ENCODE measurements at places on chromosomes 16 and 17.

DNA sequence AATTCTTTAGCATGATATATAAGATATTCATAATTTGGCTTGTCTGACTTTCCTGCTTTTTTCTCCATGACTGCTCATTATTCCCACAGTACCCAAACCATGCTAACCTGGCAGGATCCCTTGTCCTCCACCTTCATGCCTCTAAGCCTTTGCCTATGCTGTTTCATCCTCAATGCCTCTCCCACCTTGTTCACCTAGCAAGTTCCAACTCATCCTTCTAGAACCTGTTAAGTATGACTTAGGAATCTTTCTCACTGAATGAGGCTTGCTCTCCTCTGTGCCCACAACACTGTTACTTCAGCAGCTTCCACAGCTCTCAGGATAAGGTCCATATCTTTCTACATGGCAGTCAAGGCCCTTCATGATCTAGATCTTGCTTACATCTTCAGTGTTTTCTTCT is 34.0 kb downstream of the CA10 start:
- DNase-seq: no peak

DNA sequence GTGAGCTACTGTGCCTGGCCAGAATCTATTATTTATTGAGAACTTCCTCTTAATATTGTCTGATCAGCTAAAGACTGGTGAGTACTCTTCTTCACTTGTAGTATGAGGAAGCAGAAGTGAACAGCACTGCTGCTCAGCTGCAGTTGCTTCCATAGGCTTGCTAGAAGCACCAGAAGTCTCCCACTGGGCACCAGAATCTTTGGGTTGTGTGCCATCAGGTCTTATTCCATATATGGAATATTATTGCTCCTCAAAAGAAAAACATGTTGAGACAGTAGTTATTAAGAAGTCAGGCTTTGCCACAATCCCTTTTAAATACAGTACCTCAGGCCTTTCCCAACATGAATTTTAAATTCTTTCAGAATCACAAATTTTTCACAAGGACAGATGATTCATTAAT is 17.2 kb downstream of the SNTB2 start:
- no peak for DNase-seq

DNA sequence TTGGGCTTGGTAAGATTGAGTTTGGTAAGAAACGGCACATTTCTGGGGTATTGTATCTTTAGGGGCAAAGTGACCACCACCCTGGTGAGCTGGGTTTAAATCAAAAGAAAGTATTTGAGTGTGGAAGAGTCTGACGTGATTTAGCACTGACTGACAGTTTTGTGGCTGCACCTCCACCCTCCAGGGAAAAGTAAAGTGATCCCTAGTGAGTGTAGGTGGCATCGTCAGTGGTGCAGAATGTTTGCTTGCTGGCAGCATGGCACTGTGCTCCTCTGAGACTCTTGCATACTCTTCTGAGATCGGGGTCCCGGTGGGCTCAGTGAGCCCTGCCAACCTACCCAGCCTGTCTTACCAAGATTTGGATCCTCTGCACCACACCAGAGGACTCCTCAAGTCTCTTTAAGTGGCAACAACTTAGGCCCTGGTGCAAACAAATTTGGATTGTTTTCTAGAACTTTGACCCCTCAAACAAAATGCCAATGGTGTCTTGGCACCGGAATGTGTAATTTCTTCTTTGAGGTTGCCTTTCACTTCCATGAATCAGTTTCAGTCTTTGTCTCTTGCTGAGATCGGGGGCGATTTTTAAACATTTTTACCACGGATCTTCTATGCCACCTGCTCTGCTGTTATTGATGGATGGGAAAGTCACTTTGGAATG is 2.8 kb downstream of the PRKCB start:
- no peak for DNase-seq

DNA sequence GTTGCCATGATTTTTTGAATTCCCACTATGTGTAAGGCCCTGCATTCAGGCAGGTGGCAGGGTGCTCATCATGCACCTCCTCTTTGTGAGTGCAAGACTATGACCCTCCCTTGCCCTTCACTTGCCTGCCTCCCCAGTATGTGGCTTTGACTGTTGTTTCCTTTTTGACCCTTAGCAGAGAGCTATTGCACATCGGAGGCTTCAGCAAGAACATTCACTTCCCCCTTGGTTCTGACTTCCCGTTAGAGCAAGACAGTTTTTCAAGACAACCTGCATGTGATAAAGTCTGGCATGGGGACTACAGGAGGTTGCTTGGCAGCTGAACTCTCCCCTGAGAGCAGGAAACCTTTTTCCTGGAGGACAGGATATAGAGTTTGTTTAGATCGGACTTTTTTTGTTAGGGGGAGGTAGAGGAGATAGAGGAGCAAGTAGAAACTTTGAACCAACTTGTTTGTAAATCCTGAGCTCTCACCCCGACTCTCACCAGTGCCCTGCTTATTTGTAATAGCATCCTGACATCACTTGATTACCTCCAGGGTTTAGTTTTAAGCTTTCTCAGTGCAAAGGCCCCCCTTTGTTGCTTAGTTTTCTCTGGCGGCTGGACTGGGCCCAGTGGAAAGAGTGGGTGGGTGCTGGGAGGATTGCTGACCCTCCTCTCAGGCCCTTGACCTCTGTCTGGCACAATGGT is 34.3 kb downstream of the LIMD2 start:
- DNase-seq: no peak

DNA sequence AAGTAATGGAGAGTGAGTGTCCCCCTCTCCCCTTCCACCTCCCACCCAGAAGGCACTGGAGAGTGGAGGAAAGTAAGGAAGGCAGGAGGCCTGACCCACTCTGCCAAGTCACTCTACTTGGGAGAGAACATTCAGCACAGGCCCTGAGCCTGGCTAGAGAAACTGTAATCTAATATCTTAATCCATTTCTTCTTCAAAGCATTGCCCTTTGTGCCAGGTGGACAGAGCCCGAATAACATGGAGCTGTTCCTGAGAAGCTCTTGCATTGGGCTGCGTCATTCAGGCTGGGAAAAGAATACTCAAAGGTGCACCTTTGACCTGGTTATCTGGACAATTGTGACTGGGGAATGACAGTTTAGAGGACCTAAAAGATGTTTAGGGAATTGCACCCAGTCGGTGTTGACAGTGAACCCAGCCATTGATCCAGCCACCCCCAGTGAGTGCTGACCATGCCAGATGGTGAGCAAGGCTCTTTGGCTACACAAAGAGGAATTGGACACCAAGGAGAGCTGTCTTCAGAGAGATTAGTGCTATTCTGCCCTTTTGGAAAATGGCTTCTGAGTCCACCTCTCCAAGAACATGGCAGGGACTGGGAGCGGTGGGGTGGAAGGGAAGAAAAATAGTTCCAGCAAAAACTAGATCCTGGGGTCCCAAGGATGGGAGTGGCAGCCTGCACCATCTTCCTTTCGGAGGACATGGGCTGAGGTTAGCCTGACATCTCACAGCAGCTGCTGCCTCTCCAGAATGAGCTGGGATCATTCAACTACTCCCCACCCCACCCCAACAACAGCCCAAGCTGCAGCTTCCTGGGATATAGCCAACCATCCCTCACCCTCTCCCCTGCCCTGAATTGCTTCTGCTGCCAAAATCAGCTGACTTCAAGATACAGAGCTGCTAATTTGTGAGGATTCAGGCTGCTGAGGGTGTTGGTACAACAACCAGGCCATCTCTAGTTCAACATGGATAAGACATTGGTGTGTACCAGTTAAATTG is 11.6 kb upstream of the NOG start:
- DNase-seq: no peak

- no peak for DNase-seq
These were observed 1.7 kb downstream of the SLC52A1 start for GRCh38 chr17:5033352-5034015.

DNA sequence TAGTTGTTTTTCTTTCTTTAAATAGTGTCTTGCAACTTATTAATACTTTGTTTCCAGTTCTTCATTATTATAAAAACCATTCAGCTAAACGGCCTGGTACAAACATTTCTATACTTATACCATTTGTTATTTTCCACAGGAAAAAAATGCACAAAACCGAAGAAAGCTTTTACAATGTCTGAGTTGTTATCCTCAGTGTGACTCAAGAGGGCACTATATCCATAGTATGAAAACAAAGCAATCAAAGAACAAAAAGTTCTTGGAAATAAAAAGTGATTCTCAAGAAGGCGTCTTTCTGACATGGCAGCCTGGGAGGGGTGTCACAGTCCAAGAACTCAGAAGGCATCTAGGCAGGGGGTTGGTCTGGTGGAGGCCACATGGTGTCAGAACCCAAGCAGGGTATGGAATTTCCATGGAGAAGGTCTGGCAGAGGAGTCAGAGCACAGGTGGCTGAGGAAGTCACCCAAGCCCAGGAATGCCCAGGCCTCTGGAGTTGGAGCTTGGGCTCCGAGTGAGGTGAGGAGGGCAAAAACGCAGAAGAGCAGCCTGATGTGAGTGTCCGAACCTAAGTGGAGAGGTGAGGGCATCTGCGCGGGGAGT is 70.9 kb upstream of the ATP2A3 start:
- no peak for DNase-seq

- DNase-seq: no peak
These were observed 105.1 kb upstream of the TOX3 start for GRCh38 chr16:52652033-52652432.

GRCh38 chr17:68204736-68205135 is 43.1 kb upstream of the AMZ2 start:
- no peak for DNase-seq

GRCh38 chr17:78903101-78903779 is at the start of gene CEP295NL:
TSS of gene CEP295NL (minus strand) at chr17:78903201. CDS start at chr17:78901828, 1,373 bp downstream.
- peak; percentile 75 for DNase-seq

GRCh38 chr16:8623634-8624033 is 2.1 kb downstream of the METTL22 start:
- peak; percentile 12 for DNase-seq

DNA sequence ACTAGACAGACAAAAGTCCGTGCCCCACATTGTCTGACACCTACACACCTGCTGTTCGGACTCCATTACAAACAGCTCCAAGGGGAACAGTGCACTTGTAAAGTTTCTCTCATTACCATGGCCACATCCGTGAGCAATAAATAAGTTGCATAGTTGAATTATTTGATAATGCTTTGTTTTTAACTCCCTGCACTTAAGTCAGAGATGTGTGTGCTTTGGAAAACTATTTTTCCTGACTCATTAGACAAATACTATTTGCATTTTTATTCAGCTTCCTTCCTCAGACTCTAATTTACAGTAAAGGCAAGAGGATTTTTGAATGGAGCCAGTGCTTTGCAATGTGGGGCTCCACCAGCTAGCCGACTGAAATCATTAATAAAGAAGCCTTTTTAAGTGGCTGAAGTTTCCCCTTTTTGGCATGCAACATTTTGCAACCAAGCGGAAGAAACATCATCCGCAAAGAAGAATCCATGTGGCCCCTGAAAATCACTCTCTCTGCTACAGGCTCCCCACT is 6.5 kb upstream of the CCL2 start:
- DNase-seq: peak; percentile 89
